ENCODE measurements at places on chromosomes 6 and 20. TPM values are rescaled to one million over a fixed set of nuclear protein-coding genes. Genes with fewer than 3 reads are reported as not detected.

- DNase-seq, result no peak
Observed at GRCh38 chr6:18410412-18410811, 23.3 kb downstream of the RNF144B start.

- no peak for DNase-seq
Observed at GRCh38 chr6:109060571-109060970, 34.1 kb downstream of the SESN1 start.

GRCh38 chr6:153511896-153512496 is 380.9 kb upstream of the RGS17 start:
- no peak for DNase-seq

- DNase-seq, result no peak
Observed at GRCh38 chr6:34385793-34386195, 6.7 kb downstream of the NUDT3 start.

- DNase-seq, result no peak
Observed at GRCh38 chr6:16683641-16684194, 77.5 kb downstream of the ATXN1 start.

GRCh38 chr6:101608703-101609102 is 215.2 kb downstream of the GRIK2 start:
- DNase-seq, result no peak

GRCh38 chr20:61044499-61044898 is 207.6 kb upstream of the CDH4 start:
- no peak for DNase-seq

GRCh38 chr6:121614115-121614514 is 178.7 kb downstream of the GJA1 start:
- DNase-seq, result no peak

- no peak for DNase-seq
Observed at GRCh38 chr20:739736-740135, 28.6 kb downstream of the SLC52A3 start.

- no peak for DNase-seq
Observed at GRCh38 chr20:13510837-13511488, 127.8 kb downstream of the TASP1 start.

DNA sequence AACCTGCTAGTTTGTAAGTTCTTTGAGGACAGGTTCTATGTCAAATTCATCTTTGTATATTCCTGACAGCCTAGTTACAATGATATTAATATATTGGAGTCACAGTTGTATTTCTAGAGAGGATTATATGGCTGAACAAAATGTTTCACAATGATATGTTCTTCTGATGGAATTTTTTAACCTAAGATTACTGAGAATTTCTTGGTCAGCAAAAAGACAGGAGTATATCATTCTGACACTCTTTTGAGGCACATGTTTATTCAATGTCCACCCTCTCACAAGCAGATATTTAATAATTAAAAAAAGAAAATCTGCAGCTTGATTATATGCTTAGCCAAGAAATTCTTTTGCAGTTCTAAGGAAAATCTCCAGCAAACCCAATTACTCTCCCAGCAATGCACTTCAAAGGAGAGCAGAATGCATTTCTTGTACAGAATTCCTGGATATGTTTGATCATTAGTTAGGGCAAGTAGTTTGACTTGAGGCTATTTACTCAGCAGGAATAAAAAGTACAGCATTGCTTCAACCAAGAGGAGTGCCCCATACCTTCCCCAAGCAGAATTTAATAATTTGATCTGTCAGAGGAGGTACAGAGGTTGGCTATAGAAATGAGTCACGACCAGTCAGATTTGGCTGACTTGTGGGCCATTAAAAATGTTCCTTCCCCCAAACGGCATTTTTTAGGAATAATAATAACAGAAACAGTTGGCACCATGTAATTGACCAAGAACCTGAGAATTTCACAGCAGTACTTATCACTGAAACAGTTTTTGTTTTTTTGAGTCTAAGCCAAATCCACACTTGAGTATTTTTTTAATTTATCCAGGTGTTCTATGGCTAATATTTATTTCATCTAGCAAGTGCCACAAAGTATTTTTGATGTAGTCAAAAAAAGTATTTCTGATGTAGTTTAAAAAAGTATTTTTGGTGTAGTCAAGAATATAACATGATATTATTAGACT is 508.1 kb upstream of the FLRT3 start:
- no peak for DNase-seq

SRMS gene
- polyA plus RNA-seq, result not detected

CDSN gene
- not detected for polyA plus RNA-seq

OXT gene
- 0.48 TPM for polyA plus RNA-seq

DUSP22 gene
- 59.0 TPM for polyA plus RNA-seq
